Renal cortex interstitium (tissue), 15 donors: ENCODE measurements at places on chromosomes 7 and 10. TPM values are rescaled to one million over a fixed set of nuclear protein-coding genes. Genes with fewer than 3 reads are reported as not detected.

The FIGNL1 gene
- 31.5 TPM for polyA plus RNA-seq

The CLIP2 gene
- polyA plus RNA-seq = 19.6 TPM

The GPRIN2 gene
- polyA plus RNA-seq = 7.0 TPM

The SNCG gene
- polyA plus RNA-seq = 13.8 TPM

The FKBP9 gene
- polyA plus RNA-seq = 125 TPM

The PGAM2 gene
- polyA plus RNA-seq = 0.86 TPM

The GTPBP10 gene
- 22.6 TPM for polyA plus RNA-seq

- no peak for DNase-seq
These were observed 102.5 kb downstream of the SAMD9 start for GRCh38 chr7:93015101-93015778.

GRCh38 chr7:156823435-156823834, 69.5 kb downstream of the LMBR1 start:
- no peak for DNase-seq

DNA sequence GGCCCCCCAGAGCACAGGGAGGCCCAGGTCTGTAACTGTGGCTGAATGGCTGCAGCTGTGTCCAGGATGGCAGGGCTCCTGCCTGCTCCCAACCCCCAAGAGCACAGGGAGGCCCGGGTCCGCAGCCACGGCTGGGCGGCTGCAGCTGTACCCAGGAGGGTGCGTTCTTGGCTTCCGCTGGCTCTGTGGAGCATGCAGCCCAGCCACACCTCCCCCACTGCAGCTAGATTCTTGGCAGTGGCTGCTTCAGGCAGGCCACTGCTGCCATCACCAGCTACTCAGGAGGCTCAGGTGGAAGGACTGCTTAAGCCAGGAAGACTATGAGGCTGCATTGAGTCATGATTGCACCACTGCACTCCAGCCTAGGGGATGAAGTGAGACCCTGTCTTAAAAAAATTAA, 27.9 kb downstream of the C7orf25 start:
- DNase-seq = no peak

GRCh38 chr10:48466611-48467240, 138.1 kb downstream of the ARHGAP22 start:
- no peak for DNase-seq

- DNase-seq = no peak
These were observed 26.8 kb downstream of the TACR2 start for GRCh38 chr10:69389827-69390490.

- DNase-seq = no peak
These were observed 63.7 kb upstream of the LRRC17 start for GRCh38 chr7:102849079-102849478.

GRCh38 chr10:7611909-7612308, 54.9 kb downstream of the ITIH5 start:
- DNase-seq = no peak

DNA sequence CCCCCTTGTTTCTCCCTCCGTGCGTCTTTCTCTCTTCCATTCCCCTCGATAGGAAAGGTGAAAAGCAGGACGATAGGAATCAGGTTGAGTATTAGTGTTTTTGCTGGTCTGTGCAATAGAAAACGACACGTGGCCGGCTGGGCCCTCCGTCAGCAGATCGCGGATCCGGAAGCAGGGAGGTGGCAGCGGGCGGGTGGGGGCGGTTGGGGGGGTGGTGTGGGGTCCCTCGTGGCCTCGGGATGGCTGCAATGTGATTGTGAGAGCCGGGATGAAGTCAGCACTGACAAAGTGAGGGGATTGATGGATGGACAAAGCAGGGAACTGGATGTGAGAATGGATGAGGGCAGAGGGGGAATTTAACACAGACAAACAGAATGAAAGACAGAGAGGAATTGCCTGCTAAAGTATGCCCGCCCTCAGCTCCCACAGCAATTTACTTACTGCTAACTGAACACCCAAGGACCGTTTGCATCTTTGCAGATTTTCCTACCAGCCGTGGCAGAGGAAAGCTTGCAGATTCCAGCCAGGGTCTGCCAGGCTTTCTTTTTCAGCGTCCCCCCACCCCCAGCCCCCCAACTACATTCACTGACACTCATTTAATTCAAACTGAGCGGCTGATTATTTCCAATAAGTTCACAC, 280.9 kb downstream of the LRMDA start:
- DNase-seq = no peak

DNA sequence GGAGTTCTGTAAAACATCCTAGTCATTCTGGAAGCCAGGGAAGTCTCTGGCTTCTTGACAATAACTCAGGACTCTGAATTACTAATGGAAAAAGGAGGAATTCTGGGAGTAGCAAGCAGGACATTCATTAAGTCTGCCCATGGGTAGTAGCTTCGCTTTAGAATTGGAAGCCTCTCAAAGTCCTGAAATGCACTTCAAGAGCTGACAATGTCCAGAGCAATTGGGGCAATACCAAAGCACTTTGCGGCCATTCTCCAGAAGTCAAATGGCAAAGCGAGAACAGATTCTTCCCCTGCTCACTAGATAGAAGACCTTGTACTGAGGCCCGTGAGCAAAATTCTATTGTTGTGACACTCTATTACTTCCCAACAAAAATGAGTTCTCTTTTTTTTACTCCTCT, 150.3 kb upstream of the FRMD4A start:
- DNase-seq = no peak

DNA sequence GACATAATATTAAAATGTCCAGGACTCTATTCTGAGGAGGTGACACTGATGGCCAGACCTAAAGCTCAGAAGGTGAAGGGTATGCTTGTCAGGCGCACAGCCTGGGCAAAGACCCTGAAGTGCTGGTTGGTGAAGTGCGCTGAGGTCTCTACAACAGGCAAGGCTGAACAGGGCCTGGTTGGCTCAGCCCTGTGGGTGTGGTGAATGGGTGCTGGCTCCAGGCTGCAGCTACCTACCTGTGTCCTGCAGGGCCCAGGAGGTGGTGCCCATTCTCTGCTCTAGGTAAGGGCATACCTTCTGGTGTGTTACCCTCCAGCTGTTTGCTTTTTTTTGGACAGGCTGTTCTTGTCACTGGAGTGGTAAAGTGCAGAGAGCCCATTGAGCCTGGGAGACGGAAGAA, 85.1 kb downstream of the RAMP3 start:
- DNase-seq = no peak

DNA sequence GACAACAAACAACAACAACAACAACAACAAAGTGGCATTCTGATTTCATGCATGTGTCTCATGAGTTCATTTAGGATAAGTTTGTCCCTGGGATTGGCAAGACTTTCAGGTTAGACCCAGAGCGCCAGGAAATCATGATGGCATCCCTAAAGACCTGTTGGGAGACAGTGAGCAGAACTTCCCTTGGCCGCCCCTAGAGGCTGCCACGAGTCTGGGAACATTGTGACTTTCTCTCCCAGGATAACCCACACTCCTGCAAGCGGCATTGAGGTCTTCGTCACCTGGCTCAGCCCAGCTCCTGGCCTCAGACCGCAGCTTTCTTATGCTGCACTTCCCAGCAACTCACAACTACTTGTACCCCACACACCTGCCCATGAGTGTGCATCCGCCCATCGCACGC, 80.5 kb upstream of the RNF32 start:
- no peak for DNase-seq

- no peak for DNase-seq
These were observed 145.6 kb downstream of the BAMBI start for GRCh38 chr10:28822719-28823464.

DNA sequence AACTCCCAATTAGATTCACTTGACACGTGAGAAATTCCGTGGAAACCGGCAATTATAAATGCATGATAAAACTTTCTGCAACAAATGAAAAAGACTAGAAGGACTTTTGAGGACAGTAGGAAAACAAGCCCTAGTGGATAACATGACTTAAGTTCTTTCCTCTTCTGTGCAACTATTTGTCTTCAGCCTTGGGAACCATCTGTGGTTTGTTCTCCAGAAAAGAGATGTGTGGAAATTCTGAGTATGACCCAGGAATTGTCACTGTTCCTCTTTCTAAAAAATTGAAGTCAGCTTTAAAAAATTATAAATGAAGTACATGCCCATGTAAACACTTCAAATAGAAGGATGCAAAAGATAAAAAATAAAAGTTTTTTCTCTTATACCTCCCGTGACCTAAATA, 128.6 kb upstream of the SVIL start:
- DNase-seq = no peak

DNA sequence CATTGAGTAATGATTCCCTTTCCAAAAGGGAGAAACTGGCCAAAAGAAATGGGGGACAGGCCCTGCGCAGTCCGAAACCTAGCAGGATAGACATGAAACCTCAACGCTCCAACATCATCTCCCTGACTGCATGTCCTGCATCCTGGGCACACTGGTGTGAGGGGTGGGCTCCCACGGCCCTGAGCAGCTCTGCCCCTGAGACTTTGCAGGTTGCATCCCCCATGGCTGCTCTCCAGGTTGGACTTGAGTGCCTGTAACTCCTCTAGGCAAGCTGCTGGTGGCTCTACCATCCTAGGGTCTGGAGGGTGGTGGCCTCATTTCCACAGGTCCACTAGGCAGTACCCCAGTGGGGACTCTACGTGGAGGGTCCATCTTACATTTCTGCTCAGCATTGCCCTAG, 16.3 kb upstream of the CRYGN start:
- no peak for DNase-seq

GRCh38 chr7:18521236-18521589, 25.7 kb downstream of the HDAC9 start:
- DNase-seq = no peak

- no peak for DNase-seq
These were observed 275.2 kb upstream of the MGMT start for GRCh38 chr10:129191797-129192196.

- no peak for DNase-seq
These were observed 171.7 kb upstream of the INSYN2A start for GRCh38 chr10:127368101-127368500.

- DNase-seq = no peak
These were observed 27.1 kb upstream of the ZFAND2A start for GRCh38 chr7:1187127-1187526.

GRCh38 chr7:2721842-2722241, 33.8 kb downstream of the AMZ1 start:
- DNase-seq = no peak

DNA sequence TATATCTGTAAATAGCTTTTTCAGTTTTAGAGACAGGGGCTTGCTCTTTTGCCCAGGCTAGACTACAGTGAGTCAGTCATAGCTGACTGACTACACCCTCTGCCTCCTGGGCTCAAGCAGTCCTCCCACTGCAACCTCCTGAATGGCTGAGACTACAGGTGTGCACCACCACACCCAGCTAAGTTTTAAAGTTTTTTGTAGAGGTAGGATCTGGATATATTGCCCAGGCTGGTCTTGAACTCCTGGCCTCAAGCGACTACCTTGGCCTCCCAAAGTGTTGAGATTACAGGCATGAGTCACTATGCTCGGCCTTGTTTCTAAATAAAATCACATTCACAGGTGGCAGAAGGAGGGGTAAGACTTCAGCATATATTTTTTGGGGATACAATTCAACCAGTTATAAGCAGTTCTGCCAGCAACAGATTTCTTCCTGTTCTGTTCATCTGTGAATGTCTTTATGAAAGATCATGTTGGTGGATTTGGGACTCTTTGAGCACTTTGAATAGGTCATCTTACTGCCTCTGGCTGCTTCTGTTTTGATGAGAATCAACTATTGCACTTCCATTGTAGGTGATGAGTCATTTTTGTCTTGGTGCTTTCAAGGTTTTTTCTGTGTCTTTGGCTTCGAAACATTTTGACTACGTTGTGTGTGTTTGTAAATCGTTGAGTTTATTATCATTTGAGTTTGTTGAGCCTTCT, 15.7 kb downstream of the RBM33 start:
- DNase-seq = no peak

DNA sequence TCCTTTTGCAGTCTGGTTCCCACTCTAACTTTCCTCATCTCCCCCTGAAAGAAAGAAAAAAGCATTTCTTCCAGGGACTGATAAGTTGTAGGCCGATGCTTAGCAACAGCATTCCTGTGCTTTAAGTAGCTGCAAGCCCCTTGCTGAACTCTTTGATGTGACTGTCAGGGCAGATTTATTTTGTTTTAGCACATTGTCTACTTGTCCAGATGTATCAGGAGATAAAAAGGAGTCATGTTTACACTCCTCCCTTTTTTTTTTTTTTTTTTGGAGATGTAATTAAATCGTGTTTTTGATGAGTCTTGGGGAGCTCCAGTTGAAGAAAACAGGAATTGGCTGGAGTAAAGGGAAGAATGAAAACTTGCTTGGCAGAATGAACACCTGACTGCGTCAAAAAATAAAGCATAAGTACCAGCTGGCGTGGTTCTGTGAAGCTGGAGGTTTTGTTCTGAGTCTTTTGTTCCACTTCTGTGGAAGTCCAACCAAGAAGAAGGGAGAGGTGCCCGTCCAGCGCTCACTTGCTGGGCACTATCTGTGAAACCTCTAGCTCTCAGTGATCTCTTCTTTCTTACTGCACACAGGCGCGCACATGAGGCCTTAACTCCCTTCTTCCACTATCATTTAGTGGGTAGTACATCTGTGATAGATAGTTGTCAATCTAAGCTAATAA, 871.7 kb downstream of the LRMDA start:
- peak; percentile 75 for DNase-seq

DNA sequence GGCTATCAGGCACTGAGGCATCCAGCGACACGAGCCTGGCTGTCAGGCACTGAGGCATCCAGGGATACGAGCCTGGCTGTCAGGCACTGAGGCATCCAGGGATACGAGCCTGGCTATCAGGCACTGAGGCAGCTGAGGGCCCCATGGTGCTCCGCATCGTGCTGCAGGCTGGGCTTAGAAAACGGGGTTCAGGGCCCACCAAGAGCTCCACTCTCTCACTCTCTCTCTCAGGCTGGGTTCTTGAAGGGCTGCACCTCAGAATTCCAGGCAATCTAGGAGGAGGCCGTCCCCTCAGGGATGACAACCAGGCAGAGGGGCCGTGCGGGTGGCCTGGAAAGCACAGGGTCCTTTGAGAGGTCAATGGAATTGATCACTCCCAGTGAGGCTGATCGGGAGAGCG, 69.0 kb downstream of the CFAP46 start:
- no peak for DNase-seq

DNA sequence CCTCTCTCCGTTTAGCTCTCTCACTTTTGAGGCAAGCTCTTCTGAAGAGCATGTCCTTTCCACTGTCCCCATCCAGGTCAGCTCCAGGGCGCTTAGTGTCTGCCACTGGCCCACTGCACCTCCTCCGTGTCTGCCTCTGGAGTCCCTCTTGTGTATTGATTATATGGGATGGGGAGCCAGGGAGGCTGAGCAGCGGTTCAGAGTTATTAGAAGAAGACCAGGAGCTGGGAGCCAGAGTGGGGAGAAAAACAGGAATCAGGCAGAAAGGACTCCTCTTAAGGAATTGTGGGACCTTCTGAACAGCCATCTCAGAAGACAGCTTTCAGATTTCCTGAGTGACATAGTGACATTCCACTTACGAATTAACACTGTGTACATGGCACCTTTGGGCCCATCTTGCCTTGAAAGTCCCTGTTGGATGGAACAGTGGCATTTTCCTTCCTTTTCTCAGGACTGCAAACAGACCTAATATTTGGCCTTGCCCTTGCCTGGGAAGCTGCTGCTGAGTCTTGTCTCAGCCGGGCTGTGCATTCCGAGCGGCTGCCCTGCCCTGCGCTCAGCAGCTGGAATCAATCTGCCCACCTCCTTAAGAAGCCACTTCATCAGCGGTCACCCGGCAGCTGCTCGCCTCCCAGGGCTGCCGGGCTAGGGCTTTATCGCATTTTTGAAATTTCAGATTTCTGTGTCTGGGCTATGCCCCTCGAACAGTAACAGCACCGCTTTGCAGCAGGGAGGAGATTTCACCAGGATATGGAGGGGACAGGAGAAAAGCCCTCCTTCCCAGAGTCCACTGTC, 81.1 kb upstream of the PRKG1 start:
- no peak for DNase-seq
